ENCODE measurements at places on chromosomes 2 and 18.
A peak's percentile ranks its signal among the peaks of the same experiment; 100 is the strongest.

DNA sequence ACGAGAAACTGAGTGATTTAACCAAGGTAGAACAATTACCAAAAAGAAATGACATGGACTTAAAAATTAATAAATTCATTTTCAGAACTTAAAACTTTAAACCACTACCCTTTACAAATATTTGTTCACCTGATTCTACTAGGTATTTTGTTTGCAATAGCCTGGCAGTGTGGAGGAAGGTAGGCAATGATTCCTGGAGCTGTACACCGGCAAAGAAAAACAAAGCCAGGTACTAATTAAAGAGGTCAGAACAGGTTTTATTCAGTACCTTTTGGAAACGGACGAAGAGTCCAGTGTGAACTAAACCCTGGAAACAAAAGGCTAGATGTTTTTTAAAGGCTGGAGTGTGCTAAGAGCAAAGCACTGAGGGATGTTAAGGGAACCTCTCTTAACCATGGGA lies 561.3 kb upstream of the FSHR start:
- no peak for DNase-seq

GRCh38 chr2:33442528-33443079 lies 33.8 kb upstream of the RASGRP3 start:
- DNase-seq: no peak

GRCh38 chr18:10936176-10937053 lies 213.0 kb downstream of the PIEZO2 start:
- DNase-seq: no peak

- DNase-seq: no peak
Observed at GRCh38 chr18:76230791-76231190, 264.3 kb downstream of the ZNF516 start.

DNA sequence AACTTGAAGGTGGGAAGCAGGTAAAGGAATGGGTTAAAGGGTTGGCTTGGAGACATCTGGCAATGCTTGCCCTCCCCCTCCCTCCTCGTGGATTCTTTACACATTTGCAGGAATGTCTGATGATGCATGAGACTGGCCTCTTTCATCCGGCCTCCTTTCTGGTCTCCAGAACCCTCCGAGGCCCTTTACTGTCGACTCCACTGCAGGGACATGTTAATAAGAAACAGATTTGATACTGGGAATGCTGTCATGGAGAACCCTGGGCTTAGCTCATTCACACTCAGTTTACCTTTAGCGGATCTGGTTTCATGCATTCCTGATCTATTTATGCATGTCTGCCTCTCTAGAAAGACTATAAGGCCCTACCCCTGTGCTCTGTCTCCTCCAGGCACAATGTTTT lies 238.7 kb downstream of the TGIF1 start:
- DNase-seq: no peak

DNA sequence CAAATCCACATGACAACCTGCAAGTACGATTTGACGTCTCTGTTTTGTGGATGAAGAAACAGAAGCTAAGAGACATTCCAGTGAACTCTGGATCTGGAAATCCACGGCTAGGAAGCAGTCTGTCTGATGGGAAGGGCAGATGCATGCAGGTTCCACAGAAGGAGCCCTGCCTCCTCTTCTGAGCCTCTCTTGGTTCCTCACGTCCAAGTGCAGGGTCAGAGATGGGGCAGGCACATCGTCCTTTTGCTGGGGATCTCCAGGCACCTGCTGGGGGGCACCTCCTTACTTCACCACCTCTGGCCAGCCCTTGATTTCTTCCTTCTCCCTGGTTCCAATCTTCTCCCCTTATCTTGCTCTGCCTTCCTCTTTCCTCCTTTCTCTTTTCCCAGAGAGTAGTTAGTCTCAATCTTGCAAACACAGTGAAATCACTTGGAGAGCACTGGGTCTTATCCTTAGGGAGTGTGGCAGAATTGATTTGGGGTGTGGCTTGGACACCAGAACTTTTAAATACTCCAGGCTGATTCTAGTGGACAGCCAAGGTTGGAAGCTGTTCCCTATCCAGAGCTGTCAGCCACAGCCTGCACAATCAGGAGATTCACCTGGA lies 137.8 kb downstream of the BCL2 start:
- no peak for DNase-seq

- DNase-seq: no peak
Observed at GRCh38 chr18:1094409-1094808, 189.7 kb downstream of the ADCYAP1 start.

DNA sequence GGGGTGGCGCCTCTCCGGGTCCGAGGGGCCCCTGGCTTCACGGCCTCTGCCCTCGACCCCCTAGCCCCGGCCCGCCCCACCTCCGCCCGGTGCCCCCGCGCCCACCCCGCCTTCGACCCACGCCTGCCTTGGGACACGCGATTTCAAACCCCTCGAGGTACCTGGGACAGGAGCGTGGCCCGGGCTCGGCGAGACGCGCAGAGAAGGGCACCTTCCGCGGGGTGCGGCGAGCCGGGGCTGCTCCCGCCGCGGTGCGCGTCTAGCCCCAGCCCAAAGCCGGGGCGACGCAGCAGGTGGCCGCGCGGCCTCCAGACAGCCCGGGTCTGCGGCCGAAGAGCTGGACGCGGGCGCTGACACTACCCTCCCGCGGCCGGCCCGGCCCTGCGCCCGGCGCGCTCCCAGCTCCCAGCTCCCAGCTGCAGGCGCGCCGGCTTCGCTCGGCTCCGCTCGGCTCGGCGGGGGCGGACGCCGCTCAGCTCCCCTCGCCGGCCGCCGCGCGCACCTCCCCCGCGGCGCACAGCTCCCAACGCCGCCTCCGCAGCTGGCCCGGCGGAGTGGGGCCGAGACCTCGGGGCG lies at the start of gene CRACDL:
Gene CRACDL (minus strand): TSS at position 449 of the 576 bp plus-strand sequence. CDS start 89,425 bp downstream, outside the sequence.
- no peak for DNase-seq

- no peak for DNase-seq
Observed at GRCh38 chr2:46298522-46299353, 1.5 kb downstream of the EPAS1 start.

DNA sequence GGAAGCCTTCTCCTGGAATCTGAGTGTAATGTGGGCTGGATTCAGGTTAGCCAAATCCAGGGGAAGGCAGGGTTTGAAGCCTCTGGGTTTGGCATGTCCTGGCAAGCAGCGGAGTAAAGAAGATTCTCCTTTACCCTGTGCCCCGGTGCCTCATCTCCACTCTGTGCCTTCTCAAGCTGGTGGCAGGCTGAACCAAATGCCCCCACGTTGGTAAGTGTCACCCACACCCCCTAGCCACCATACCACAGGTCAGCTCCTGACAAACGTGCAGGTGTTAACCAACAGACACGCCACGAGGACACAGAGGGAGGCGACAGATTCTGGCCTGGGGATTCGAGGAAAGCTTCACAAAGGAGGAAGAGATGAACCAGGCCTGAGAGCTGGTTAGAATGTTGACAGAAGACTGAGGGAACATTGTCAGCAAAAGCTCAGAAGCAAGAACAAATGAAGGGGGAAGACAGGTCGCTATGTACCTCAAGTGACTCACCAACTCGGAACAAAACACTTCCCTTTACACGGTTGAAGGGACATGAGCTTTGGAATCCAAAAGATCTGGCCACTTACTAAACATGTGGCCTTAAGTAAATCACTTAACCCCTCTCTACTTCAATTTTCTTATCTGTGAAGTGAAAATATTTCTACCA lies 85.2 kb upstream of the LCLAT1 start:
- no peak for DNase-seq

DNA sequence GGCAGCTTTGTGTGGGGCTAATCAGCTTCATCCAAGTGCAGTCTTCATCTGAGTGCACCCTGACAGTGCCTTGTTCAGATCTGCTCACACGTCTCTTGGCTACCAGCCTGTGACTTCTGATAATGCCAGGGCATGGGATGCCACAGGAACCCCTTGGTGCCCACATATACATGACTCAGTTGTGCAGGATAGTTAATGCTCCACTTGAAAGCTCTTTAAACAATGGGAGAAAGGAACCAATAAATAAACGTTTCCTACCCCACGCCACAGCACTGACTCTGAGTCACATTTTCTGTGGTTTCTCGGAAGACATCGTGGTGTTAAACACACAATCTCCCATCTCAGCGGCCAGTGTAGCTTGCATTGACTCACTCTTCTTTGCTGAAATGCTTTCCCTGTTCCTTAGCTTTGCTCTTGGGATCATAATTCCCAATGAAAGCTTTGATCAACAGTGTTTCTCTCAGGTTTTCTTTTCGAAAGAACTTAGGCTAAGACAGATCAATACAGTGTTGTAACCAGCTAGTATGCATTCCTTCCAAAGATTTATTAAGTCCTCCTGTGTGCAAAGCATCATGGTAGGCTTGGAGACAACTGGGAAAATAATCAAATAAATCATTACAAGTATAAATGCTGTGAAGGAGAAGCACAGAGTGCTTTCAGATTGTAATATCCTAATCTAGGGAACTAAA lies 142.0 kb downstream of the COPS8 start:
- peak; percentile 1 for DNase-seq

- no peak for DNase-seq
Observed at GRCh38 chr2:202060218-202060617, 12.8 kb upstream of the KIAA2012 start.

DNA sequence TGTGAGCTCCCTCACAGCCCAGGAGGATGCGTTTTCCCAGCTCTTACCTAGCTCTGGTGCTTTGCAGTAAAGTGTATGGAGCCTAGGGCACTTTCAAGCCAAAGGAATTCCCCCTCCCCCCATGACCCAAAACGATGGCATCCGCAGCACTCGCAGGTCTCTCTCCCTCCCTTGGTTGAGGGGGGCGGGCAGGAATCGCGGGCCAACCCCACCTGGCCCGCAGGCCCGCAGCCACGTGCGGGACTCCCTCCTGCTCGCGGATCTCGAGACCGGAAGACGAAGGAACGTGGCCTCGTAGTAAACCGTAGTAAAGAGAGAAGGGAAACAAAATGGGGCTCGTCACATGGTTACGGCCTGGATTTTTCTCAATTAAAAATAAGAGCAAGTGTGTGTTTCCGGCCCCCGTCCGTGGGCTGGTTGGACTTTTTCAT lies 8.5 kb downstream of the IRS1 start:
- DNase-seq: peak; percentile 21

DNA sequence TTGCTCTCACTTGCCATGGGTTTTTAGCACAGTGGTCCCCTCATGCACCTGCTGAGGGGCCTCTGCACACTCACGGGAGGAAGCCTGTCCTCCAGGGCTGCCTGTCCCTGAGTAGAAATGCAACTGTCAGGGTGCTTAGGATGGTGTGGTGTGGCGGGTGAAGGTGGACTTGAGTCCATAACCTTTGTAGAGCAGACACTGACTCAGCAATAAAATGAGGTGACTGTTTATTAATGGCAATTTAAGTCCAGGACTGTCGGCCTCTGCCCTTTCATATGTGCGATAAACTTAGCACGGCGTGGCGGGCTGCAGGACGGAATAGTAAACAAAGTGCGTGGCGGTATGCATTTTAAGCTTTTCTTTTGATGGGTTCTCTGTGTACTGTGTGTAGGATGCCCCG lies 188.2 kb downstream of the LDLRAD4 start:
- no peak for DNase-seq

GRCh38 chr18:36947820-36948348 lies 119.0 kb downstream of the KIAA1328 start:
- no peak for DNase-seq

Data from stimulated activated CD8-positive, alpha-beta memory T cell treated with anti-CD3 and anti-CD28 coated beads, Interleukin-7, amount 100 ng/mL, for 24 hours (primary cell).